Stimulated activated effector memory CD8-positive, alpha-beta T cell treated with anti-CD3 and anti-CD28 coated beads, Interleukin-12 subunit alpha, Interleukin-12 subunit beta, amount 100 ng/mL, for 72 hours (primary cell): ENCODE measurements at places on chromosomes 1 and 21.
A peak's percentile ranks its signal among the peaks of the same experiment; 100 is the strongest.

GRCh38 chr1:206002871-206003801 is at the start of gene RAB7B:
TSS of gene RAB7B (minus strand) at chr1:206003395. CDS start at chr1:205994135, 9,260 bp downstream.
- DNase-seq = no peak

GRCh38 chr1:232393010-232393409 is 236.9 kb downstream of the SIPA1L2 start:
- no peak for DNase-seq

DNA sequence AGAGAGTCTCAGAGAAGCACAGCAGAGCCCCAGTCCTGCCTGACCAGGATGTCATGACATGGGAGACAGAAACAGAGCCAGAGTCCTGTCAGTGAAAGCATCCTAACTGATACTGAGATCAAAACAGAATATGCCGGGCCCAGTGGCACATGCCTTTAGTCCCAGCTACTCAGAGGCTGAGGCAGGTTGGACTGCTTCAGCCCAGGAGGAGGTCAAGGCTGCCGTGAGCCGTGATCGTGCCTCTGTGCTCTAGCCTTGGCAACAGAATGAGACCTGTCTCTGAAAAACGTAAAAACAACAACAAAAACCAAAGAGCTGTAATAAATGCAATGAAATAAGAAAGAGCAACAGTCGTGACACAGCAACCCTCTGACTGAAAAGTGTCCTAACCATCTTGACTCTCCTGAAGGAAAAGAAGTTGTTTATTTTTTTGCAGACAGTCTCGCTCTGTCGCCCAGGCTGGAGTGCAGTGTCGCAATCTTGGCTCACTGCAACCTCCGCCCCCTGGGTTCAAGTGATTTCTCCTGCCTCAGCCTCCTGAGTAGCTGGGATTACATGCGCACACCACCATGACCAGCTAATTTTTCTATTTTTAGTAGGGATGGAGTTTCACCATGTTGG is 189.2 kb downstream of the SLC45A1 start:
- no peak for DNase-seq

GRCh38 chr21:46206163-46207005 is 22.1 kb upstream of the SPATC1L start:
- DNase-seq = no peak

GRCh38 chr1:226788965-226789364 is 49.9 kb upstream of the ITPKB start:
- DNase-seq = no peak

- peak; percentile 38 for DNase-seq
These were observed 1.4 kb upstream of the RBM15 start for GRCh38 chr1:110337704-110338308.

- no peak for DNase-seq
These were observed 325.0 kb upstream of the PLXNA2 start for GRCh38 chr1:208569181-208569580.

GRCh38 chr1:58401991-58402390 is 144.5 kb downstream of the OMA1 start:
- no peak for DNase-seq

DNA sequence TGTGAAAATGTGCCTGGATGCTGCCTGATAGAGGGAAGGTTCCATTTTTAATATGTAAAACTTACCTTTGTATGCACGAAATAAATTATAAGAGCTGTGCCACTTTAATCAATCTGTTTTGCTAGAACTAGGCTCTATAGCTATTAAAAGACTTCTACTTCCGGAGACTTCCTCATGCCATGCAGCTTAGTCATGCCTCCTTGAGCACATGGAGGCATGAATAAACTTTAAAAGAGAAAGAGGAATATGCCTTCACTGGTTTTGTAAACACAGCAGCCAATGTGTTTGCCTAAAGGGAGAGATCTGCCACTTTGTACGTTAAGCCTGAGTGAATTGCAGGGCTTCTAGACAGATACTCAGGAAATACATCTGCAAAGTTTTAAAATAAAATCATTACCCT is 604.6 kb downstream of the LRRIQ3 start:
- no peak for DNase-seq

GRCh38 chr1:3890389-3891328 is 9.4 kb downstream of the C1orf174 start:
- no peak for DNase-seq

DNA sequence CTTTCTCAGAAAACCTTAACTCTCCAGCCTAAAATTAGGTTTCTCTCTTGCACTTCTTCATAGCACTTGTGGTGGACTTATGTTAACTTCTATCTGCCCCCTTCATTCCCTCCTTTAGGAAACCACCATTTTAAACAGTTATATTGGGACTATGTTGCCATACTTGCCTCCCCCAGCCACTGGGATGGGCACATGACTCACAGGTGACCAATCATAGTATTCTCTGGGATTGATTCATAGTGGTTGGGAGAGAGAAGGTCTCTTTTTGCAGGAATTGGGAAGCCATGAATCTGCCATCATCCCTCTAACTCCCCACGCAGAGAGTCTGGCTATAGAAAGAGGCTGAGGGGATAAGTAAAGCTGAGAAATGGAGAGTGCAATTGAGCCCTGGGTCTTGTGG is 50.4 kb upstream of the NRDC start:
- DNase-seq = no peak

DNA sequence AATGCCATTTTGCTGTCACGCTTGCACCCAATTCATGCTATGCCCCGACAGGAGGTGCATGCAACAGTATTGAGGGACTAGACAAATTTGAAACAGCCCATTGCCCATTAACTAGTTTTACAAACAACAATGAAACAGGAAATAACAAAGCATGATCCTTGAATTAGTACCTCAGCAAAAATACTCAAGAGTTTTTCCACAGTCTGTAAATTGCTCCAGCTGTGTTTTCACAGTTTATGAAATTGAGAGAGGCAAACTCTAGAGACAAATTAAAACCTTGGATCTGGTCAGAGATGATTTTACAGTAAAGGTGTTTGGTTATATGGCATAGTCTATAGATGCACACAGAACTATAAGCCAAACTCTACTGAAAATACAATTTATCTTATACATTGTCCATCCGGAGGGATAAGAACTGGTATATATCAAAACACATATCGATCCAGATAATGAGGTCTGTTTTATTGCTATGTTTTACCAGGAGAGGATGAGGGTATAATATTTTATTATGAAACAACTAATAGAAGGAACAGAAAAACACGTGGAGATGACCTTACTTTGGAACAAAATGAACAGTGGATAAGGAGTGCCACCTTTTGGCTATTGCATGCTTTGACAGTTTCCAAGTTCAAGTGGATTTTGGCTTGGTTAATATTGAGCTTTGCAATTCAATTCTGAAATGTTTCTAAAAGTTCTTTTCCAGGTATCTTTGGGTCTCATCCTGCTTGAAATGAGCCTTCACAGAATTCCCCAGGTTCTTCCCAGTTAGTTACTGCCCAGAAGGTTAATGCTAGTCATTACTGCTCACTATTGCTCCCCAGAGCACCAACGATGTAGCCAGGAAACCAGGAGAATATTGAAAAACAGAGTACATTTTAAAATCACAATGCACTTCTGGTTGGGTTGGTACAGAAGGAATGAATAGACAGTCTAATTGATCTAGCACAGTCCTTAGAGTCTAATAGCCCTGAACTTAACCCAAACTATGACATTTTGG is 45.7 kb downstream of the ZC3H11B start:
- DNase-seq = no peak

DNA sequence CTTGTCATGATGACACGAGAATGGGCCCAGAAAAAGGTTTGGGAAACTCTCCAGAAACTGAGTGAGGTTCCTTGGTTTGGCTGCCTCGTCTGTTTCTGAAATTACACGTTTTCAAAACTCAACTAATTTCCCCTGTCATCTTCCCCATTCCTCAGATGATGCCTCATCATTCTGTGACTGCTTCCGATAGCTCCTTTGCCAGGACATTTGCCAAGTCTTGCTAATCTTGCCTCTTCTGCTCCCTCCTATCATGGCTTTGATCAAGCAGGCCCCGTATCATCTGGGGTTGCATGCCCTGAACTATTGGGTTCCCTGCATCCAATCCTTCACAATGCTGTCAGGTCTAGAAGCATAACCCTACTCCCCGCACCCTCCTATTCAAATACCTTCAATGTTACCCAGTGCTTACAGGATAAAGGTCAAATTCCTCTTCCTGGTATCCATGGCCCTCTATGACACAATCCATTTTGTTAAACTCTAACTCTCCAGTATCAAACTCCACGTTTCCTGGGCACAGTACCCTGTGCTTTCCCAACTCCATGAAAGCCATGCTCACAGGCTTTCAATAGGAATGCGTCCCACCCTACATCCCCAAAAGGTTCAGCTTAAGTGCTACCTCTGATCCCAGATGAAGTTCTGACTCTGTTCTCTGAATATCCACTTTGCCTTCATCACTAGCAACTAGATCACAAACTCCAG is 22.2 kb upstream of the TMEM200B start:
- no peak for DNase-seq

DNA sequence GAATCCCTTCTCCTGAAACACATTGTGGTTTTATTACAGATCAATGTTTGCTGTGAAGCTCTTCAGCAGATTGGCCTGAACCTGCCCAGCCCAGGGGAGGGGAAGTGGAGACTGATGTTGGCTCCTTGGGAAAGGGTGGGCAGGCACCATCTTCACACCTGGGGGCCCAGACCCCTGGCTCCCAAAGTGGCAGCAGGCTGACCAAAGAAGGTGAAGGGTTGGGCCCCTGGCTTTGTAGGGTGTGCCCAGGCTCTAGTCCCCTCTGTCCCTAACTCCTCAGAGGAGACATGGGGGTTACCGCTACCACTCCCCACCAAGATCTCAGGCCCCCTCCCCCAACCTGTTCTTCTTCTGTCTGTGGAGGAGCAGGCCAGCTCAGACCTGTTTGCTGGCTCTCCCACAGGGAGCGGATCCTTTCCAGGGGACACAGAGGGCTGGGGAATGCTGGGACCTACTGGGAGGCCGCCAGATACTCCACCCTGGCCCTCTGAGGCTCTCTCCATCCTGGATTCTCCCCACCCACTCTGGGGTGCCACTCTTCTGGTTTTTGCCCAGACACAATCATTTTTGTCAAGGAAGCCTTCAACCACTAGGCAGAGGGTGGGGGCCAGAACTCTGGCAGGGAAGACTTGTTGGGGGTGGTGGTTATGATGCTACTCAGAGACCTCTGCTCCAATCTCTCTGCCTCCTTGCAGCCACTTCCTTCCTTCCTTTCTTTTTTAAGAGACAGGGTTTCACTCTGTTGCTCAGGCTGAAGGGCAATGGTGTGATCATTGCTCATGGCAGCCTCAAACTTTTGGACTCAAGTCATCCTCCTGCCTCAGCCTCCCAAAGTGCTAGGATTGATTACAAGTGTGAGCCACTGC is 5.0 kb upstream of the EFNA3 start:
- DNase-seq = no peak

- peak; percentile 80 for DNase-seq
These were observed at the start of gene E2F2 for GRCh38 chr1:23530747-23531561. TSS of gene E2F2 (minus strand) at chr1:23531233. CDS start at chr1:23530793, 440 bp downstream.

GRCh38 chr1:212158912-212159796 is 123.6 kb downstream of the DTL start:
- no peak for DNase-seq

DNA sequence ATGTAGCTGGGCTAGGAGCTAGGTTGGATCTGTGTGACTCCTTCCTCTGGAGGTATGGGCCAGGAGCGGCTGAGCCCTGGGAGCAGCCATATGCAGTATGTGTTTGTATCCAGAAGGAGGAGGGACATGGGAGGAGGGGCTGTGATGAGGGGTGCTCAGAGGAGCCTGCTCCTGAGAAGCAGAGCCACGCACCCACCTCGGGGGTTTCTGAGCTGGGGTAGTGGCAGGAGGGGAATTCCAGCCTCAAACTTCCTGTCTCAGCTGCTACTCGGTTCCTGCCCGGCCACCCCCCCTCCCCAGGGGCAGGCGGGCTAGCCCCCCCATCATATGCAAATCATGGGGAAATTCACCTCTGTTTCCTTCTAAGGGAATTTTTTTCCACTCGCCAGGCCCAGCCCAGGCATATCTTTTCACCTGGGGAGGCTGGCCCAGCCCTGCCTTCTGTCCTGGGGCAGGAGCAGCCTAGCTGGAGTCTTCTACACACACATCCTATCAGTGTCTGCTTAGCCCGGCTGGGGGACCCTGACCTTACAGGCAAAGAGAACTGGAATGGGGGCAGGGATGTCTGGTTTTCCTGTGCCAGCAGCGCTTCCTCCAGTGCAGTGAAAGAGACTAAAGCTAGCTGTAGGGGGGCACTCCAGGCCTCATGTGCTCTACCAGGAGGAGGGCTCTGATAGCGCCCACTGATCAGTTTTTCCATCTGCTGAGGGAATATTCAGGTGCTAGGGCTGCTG is 3.0 kb downstream of the ZC3H12A start:
- peak; percentile 89 for DNase-seq

- DNase-seq = no peak
These were observed 33.1 kb downstream of the LRRC71 start for GRCh38 chr1:156953571-156953970.

- DNase-seq = no peak
These were observed 39.6 kb upstream of the ITPKB start for GRCh38 chr1:226778657-226779058.

DNA sequence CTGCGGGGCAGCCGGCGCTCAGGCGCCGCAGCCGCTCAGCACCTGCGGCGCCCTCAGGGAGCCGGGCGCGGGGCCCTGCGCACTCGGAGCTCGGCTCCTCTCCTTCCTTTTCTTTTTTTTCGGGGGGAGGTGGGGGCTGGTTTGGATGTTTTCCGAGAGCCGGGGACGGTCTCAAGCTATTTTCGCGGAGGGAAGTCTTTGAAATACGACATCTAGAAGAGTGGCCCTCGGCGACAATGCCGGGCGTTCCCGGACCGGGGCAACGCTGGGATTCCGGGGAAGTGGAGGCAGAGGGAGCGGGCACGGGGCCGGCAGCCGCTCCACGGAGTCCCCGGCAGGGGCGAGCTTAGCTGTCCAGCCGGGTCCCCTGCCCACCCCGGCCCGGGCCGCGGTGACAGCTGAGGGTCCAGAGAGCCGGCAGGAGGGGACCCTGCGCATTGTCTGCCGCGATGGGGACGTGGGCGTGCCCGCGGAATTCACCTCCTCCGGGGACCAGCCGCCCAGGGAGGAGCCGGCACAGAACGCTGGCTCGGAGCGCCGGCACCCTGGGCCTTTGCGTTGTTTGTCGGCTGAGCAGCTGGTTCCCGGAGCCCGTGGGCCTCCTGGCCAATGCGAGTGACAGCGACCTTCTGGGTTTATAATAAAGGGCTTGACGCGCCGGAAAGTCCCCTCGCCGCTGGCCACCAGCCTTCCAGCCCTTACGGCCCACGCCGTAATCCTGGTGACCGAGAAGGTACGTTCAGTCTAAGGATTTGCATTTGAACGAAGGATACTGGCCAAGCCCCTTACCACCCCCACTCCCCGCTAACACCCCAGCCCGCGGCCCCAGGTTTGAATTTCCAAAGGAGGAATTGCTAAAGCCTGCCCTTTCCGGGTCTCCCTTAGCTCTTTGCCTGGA is 582 bp downstream of the SLC37A1 start:
- peak; percentile 53 for DNase-seq

GRCh38 chr21:36550761-36551160 is 70.8 kb upstream of the CLDN14 start:
- no peak for DNase-seq

DNA sequence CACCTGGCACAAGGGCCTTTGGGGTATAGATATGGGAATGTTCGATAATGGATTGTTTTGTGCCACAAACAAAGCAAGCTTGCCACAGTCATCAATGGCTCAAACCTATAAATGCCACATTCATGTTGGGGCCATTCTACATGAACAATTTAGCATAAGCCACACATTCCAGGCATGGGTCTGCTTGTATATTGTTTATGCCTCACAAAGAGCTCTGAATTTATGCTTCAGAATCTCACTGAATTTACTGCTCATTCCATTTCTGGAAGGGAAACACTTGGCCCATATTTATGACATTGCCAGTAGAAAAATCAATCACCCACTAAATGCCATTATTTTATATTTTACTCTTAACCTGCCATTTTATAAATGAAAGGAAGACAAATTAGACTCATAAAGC is 6.4 kb downstream of the PCP4 start:
- DNase-seq = no peak

GRCh38 chr1:5713101-5714010 is 278.9 kb downstream of the NPHP4 start:
- DNase-seq = no peak
